Left forelimb (tissue), 1 donor: ENCODE measurements at places on chromosomes 2 and 18.
A peak's percentile ranks its signal among the peaks of the same experiment; 100 is the strongest.

DNA sequence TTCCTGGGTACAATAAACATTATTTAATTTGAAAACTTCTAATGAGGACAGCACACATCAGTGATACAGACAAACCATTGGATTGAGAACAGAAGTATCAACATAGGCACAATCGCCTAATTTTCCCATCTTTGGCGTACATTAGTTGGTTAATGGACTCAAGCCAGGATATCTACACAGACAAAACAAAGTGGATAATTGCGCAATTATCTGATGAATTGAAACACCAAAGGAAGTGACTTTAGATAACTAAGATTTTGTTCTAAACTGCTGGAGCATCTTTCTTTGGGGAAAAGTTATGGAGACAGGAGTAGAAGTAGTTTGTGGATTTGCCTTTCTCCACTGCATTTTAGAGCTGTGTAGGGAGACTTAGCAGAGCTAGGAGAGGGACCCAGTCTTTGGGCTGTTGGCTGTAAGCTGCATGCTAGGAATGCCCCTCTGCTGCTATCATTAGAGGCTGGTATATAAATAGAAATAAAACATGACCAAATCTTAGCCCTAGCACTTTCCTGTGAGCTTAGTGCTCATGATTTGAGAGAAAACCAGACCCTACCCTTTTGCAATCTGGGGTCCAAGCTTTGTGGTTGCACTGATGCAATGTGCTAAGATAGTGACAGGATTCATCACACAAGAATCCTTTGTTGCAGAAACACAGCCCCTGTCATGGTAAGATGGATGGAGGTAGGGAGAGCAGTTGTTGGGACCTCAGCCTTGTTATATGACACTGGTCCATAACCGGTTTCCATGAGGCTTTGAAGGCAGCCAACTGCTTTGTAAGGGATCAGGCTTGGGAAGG is 264.5 kb upstream of the PIK3C3 start:
- no peak for DNase-seq

- DNase-seq, result no peak
These were observed 392.2 kb upstream of the CRIM1 start for GRCh38 chr2:35963357-35963756.

DNA sequence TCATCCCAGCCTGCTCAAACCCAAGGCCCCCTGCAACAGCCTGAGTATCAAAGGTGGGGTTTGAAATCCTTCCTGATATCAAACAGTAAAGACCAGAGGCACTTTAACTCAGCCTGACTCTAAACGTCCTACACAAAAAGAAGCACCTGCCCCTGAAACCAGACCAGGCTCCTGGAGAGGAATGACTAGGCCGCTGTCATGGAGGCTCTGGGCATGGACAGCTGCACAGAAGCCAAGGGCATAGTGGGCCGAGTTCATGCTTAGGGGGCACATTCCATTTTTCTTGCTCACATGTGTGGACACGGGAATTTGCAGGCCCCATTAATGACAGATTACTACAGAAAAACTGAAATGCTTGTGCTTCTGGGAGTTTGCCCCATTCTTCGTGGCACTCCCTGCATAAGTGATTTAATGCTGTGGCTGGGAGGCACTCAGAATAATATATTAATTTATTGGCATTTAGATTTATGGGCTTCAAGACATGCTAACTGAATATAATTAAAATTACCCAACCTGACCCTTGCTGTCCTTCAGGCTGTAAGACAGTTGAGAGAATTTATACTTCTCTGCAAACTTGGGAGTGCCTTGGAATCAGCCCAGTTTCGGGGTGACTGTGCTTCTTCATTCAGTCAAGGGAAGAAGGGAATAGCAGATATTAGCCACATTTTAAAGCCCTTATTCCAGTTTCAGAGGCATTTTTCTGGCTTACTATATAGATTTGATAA is 105.5 kb downstream of the GYPC start:
- DNase-seq, result no peak

DNA sequence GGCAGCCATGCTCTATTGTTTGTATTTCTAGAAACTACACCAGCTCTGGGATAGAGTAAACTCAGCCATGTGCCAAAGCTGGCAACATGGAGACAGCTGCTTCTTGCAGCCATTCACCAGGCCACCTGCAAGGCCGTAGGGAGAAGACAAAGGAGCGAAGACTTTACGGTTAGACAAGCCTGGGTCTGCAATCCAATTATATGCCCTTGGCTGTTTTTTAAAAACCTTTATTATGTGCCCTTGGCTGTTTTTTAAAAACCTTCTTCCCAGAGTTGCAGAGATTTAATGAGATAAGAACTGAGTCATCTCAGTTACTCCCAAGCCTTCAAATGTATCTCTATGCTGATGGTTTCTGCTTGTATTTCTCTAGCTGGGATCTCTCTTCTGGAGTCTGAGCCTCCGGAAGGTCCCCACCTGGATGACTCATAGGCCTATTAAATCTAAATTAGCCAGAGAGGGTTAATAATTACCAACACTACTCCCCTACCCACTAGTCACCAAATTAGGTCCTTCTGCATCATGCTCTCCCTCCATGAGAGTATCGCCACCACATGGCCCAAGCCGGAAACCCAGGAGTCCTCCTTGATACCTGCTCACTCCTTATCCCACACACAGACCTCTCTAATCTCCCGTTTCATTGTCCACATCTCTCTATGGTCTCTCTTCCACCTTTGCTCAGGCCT is 17.5 kb upstream of the DPP4 start:
- DNase-seq, result no peak

- peak; percentile 23 for DNase-seq
These were observed 74.4 kb downstream of the TMEM18 start for GRCh38 chr2:602571-603359.

DNA sequence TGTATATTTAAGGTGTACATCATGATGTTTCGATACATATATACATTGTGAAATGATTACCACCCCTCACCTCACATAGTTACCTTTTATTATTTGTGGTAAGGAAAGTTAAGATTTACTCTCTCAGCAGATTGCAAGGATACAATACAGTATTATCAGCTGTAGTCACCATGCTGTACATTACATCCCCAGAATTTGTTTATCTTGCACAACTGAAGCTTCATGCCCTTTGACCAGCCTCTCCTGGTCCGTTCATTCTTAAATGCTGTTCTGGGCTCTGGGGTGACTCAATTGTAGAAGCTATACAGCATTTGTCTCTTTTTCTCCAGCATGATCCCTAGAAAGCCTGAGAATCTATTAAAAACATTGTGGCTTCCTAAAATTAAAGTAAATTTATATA is 90.8 kb downstream of the PTPRM start:
- DNase-seq, result no peak

GRCh38 chr18:12828116-12829051 is 55.7 kb downstream of the PTPN2 start:
- DNase-seq, result no peak

- no peak for DNase-seq
These were observed 111.8 kb downstream of the USP34 start for GRCh38 chr2:61359058-61359457.

GRCh38 chr2:48587560-48587959 is 30.1 kb upstream of the GTF2A1L start:
- no peak for DNase-seq

- no peak for DNase-seq
These were observed 433.2 kb downstream of the FBXO15 start for GRCh38 chr18:73714466-73714865.

GRCh38 chr2:115036818-115037217 is 594.4 kb downstream of the DPP10 start:
- no peak for DNase-seq

- DNase-seq, result no peak
These were observed 85.9 kb downstream of the ARMC9 start for GRCh38 chr2:231284296-231284695.

- DNase-seq, result no peak
These were observed 51.0 kb upstream of the MCFD2 start for GRCh38 chr2:46966576-46966975.

GRCh38 chr2:96396602-96397001 is 61.0 kb downstream of the NCAPH start:
- no peak for DNase-seq

DNA sequence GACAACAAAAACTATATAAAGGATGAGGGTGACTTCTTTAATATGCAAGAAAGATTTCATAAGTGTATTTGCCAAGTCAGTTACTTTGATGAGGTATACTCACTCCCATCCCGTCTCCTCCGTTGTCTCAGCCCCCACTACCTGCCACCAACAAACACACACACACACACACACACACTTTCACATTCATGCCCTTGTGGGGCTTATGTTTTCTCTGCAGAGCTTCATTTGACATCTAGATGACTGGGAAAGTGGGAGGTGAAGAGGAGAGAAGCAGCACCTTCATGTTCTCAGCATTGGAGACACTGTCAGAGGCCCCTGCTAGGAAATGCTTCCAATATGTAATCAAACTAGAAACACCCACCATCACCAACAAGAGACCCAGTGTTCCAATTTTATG is 22.5 kb upstream of the TXNDC2 start:
- no peak for DNase-seq

GRCh38 chr18:21820033-21820810 is 79.6 kb downstream of the MIB1 start:
- DNase-seq, result no peak

DNA sequence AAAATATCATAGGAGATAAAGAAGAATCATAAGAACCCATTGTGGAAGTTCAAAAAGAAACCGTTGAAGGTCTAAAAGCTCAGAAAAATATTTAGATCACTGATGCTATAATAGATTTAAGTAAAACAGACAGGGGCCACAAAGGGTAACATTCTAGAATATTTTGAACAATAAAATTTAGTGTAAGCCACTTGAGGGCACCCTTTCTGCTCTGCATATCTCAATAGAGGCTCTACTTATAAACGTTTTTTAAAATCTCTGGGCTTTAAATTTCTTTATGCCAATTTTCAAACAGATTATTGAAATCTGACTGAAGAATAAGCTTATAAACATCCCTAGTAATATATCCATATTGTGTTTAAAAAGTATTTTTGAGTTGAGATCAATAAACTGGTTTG is 57.6 kb upstream of the IL1RL1 start:
- no peak for DNase-seq

DNA sequence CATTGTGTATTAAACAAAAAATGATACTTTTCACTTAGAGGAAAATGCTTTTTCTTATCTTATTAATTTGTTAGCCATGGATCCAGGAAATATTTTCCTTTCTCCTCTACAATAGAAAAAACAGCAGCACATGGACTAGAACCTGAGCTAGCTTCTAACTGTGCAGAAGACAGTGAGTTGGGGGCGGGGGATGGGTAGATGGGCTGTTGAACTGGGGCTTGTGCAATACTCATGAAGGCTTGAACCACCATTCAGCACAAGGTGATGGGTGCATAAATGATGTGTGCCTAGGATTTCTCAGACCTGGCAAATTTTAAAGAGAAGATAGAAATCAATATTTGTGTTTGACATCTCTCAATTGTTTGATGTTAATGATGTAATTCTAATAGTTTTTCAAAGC is 42.0 kb downstream of the COL5A2 start:
- no peak for DNase-seq

DNA sequence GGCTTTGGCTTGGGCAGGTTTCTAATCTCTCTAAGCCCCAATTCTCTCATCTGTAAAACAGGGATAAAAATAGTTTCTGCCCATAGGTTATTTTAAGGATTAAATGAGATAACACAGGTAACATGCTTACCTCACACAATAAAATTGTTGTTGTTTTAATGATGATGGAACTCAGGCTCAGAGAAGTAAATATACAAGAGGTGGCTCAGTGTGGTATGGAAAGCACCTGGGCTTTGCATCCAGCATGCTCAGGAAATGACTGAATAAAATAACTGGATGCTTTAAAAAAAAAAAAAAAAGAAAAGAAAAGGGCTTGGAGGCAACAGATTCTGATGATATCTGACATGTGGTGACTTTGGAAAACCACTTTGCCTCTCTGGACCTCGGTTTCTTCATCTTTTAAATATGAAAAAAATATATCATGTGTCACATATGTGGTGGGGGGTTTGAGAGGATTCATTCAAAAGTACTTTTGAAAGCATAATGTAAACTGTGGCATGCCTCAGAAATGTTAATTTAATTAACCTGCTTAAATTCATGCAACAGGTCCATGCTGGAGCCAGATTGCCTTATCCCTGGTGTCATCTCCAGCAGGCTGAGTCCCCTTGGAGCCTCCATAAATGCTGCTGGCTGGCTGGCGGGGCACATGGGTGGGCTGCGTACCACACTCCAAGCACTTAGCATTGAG is 112.8 kb upstream of the CDC42EP3 start:
- no peak for DNase-seq

GRCh38 chr2:238518172-238518820 is 91.6 kb downstream of the ASB1 start:
- no peak for DNase-seq

- DNase-seq, result no peak
These were observed 29.5 kb downstream of the VAPA start for GRCh38 chr18:9943311-9943710.

GRCh38 chr18:74609535-74609934 is 11.9 kb downstream of the ZNF407 start:
- no peak for DNase-seq

DNA sequence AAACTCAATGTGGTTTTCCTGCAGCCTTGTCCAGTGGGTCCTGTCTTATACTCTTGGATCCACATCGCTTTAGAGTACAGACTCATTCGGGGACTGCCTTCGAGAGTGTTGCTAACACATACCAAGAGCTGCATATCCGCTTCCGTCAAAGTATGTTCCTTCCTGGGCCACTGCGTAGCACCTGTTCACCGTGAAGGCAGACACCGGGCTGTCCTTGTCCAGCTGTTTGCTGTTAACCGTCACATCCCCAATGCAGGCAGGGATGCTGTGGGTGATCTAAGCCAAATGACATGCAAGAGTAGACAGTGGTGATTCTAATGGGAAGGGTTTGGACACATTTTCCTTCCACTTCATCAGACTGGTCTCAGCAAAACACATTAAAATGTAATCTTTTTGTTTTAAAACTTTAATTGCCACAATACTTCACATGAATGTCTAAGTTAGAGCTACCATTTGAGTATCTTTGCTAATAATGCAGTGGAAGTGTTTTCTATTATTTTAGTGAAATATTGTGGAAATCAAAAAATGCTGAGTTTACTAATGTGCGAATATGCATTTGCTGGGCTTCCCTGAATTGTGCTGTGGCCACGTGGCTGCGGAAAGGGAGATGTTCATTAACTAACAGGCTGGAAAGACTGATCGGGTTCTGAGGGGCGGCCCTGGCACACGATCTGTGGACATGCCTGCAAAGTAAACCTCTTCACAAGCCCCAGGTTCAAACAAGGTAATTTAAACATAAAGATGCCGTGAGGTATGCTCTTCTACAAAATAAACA is 169.1 kb downstream of the LAMA1 start:
- DNase-seq, result no peak

- no peak for DNase-seq
These were observed 19.4 kb upstream of the RNF149 start for GRCh38 chr2:101327863-101328394.

- DNase-seq, result no peak
These were observed 180.3 kb downstream of the AGAP1 start for GRCh38 chr2:235674146-235674545.
